Adipocyte (in vitro differentiated cells): ENCODE measurements at places on chromosomes 3 and 15.
A peak's percentile ranks its signal among the peaks of the same experiment; 100 is the strongest.

GRCh38 chr3:117885011-117885441, 1149.6 kb downstream of the IGSF11 start:
- DNase-seq = no peak

GRCh38 chr3:58560771-58561311, 16.4 kb downstream of the FAM107A start:
- DNase-seq = peak; percentile 89

- no peak for DNase-seq
Observed at GRCh38 chr3:193545304-193545703, 9.4 kb downstream of the ATP13A4 start.

- no peak for DNase-seq
Observed at GRCh38 chr15:89127054-89127702, 38.9 kb downstream of the ABHD2 start.
